Fibroblast of skin of scalp (primary cell): ENCODE measurements at places on chromosomes 1 and 21.

- DNase-seq = no peak
These were observed 10.4 kb upstream of the CDC20 start for GRCh38 chr1:43348343-43348808.

GRCh38 chr1:46301406-46301807, 2.0 kb downstream of the LRRC41 start:
- no peak for DNase-seq

- DNase-seq = no peak
These were observed 169.1 kb upstream of the EDN2 start for GRCh38 chr1:41653574-41653973.

DNA sequence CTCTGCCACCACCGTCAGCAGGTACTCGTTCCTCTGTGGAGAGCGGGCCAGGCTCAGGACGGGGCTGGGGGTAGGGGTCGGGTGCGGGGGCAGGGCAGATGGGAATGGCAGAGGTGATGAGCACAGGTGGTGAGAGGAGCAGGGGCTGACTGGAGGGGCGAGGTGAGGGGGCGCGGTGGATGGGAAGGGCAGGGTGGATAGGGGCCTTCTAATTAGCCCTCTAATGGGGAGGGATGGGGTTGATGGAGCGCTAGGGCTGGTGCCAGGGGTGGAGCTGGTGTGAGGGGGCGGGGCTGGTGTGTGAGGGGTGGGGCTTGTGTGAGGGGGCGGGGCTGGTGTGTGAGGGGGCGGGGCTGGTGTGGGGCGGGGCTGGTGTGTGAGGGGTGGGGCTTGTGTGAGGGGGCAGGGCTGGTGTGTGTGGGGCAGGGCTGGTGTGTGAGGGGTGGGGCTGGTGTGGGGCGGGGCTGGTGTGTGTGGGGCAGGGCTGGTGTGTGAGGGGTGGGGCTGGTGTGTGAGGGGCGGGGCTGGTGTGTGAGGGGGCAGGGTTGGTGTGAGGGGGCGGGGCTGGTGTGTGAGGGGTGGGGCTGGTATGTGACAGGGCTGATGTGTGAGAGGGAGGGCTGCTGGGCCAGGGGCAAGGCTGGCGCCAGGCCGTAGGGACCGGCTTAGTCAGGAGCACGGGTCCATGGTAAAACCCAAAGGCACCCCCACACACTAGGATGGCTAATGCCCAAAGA, 5.9 kb downstream of the KRTAP10-1 start:
- DNase-seq = no peak

DNA sequence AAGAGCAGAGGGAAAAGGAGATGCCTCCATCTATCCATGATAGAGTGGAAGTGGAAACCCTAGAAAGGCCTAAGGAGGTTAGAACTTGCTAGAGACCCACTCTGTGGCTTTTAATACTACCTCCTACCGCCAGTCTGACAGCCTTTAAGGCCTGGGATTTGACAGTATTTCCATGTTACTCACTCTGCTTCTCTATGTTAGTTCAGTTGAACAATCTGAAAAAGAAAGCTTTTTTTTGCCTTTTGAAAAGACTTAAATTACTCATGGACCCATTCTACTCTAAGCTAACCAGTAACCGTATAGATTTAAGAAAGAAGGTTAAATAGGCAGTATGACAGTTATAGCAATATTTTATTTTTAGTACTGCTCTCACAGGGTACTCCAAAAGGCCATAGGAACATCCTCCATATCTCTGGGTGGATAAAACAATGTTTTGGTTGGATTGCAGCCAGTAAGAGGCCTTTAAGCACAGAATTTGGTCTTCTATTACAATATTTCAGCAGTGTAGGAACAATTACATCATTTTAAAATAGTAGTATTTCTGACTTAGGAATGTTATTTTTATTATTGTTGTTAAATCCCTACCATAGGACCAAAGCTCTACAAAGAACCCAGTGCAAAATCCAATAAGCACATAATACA, 15.9 kb upstream of the GPR25 start:
- peak; percentile 91 for DNase-seq

GRCh38 chr1:35914717-35915116, 16.2 kb upstream of the AGO3 start:
- no peak for DNase-seq

DNA sequence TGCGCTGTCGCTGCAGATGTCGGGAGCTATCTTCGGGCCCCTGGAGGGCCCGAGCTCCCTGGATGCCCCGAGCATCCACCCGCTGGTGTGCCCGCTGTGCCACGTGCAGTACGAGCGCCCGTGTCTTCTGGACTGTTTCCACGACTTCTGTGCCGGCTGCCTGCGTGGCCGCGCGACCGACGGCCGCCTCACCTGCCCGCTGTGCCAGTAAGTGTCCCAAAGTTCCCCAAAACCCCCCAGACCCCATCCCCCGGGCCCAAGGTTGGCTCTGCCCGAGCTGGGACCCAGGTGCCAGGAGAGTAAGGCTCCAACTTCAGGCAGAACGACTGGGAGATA, 569 bp downstream of the RNF207 start:
- DNase-seq = no peak

- no peak for DNase-seq
These were observed 1.1 kb downstream of the SASS6 start for GRCh38 chr1:100131623-100132022.

- DNase-seq = no peak
These were observed 38.8 kb upstream of the EPHA8 start for GRCh38 chr1:22524481-22524880.

- DNase-seq = peak; percentile 33
These were observed 3.4 kb upstream of the MARCKSL1 start for GRCh38 chr1:32339363-32339978.

DNA sequence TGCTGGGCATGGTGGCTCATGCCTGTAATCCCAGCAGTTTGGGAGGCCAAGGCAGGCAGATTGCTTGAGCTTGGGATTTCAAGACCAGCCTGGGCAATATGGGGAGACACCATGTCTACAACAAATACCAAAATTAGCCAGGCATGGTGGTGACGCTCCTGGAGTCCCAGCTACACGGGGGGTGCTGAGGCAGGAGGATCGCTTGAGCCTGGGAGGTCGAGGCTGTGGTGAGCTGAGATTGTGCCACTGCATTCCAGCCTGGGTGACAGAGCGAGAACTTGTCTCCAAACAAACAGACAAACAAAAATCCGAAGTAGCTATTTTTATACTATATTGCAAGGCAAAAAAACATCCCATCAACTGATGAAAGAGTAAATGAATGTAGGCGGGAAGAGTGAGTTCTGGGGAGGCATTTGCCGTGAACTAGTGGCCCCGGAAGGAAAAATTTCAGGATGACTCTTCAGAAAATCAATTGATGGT, 40.6 kb downstream of the NCMAP start:
- DNase-seq = no peak

GRCh38 chr1:31901838-31902509, 36.2 kb downstream of the PTP4A2 start:
- DNase-seq = no peak

DNA sequence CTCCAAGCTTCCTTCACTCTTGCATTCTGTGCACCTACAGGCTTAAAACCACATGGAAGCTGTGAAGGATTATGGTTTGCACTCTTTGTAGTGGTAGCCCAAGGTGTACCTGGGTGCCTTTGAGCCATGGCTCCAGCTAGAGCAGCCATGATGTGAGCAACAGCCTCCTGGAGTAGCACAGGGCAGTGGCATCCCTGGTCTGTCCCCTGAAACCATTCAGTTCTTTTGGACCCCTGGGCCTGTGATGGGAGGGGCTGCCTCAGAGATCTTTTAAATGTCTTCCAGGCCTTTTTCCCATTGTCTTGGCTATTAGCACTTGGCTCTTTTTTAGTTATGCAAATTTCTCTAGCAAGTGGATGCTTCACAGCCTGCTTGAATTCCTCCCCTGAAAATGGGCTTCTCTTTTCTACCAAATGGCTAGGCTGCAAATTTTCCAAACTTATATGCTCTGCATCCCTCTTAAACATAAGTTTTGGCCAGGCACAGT, 47.4 kb downstream of the CLCA4 start:
- no peak for DNase-seq

DNA sequence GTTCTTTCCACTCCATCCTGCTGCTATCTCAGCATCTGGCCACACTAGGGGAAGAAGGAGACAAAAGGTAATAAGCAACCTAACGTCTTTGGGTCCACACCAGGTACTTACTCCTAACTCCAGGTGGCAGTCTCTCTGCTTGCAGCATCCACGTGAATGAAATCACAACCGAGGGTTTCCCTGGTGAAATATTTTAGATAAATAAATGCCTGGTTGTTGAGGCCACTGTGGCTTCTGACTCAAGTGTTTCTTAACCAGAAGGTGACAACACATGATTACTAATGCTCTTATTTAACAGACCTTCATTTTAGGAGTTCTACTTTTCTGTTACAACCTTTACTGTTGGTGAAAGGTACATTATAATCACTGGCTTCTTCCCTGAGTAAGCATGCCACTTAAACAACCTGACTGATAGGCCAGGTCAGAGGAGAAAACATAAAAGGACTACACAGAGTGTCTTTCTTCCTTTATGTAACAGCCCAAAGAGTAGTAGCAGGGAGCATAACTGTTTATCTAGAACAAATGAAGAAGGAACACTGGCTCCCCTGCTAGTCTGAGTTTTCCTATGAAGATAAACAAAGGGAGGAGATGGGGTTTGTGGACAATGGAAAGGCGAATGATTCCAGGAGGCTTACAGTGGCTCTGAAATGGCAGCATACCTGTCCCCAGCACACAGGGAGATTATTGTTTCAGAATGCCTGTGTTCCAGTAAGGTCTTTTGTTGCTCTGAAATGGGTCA, 59.9 kb downstream of the SYT6 start:
- peak; percentile 52 for DNase-seq

GRCh38 chr1:174415506-174415905, 32.3 kb upstream of the GPR52 start:
- DNase-seq = no peak

GRCh38 chr1:91166106-91166712, 144.4 kb upstream of the ZNF644 start:
- DNase-seq = peak; percentile 61

DNA sequence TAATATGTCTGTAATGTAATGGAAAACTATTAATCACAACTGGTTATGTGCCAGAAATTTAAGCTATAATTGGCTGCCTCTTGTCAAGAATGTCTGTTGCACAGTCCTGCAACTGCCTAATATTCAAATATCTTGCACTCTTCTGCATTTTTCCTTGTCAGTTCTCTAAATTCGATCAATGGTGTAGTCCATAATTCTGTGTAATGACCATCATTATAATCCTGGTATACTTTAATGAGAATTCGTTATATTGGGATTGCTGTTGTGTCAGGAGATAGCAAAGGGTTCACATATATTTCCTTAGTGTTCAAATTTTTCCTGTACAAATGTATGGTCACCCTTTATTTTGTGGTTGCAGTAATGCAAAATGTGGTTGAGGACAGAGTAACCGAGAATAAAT, 4.8 kb downstream of the NTNG1 start:
- no peak for DNase-seq

GRCh38 chr1:23578997-23579363, 19.7 kb upstream of the ID3 start:
- no peak for DNase-seq

DNA sequence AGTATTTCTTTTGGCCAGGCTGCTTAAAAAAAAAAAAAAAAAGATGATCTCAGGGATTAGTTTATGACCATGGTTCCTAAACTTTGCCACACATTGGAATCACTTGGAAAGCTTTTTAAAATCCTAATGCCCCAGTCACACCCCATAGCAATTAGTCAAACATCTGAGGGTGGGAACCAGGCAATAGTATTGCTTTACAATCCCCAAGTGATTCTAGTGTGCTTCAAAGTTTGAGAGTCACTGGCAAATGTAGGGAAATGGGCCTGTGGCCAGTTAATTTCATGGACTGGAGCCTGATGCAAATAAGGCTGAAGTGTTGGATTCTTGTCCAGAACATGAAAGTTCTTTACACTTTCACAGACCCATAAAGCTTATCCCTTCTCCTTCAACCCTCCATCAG, 374.6 kb upstream of the ESRRG start:
- DNase-seq = no peak

DNA sequence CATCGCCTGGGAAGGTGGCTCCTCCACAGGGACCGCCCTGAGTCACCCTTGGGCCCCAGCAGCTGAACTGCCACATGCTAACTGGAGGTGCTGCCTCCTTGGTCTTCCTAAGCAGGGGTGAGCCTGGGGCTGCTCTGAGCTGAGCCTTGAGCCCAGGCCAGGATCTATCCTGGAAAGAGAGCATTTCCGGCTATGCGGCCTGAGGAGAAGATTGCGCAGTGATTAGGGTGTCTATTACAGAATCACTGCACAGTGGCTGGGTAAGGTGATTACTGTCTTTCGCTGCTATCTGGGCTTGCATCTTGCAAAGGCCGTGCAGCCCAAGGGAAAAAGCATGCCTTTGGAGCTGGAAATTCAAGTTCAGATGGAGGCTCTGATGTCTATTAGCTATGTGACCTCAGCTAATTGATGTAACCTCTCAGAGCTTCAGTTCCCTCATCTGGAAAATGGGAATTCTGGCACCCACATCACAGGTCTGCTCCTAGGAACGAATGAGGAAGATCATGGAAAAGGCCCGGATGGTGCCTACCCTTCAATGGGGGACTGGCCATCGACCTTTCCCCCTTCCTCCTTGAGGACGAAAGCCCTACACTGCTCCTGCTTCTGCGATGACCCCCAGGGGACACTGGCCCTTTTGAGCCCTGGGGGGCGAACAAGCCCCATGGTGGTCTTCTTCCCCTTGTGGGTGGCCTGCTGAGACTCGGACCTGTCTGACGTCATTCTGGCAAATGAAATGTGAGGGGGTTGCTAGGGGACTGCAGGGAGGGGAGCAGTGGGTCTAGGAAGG, 38.0 kb downstream of the GPR161 start:
- no peak for DNase-seq
